ENCODE measurements at places on chromosomes 5 and 9.
A peak's percentile ranks its signal among the peaks of the same experiment; 100 is the strongest.

GRCh38 chr9:120868339-120868675, 8.7 kb downstream of the PHF19 start:
- no peak for DNase-seq

GRCh38 chr5:85760519-85760918, 857.2 kb upstream of the COX7C start:
- no peak for DNase-seq

- no peak for DNase-seq
Measured at GRCh38 chr5:134088994-134089560, 25.4 kb upstream of the TCF7 start.

- DNase-seq, result no peak
Measured at GRCh38 chr5:34728236-34728635, 72.1 kb downstream of the RAI14 start.

- DNase-seq, result no peak
Measured at GRCh38 chr9:77910194-77910621, 121.4 kb downstream of the GNAQ start.

GRCh38 chr5:150153957-150154617, 1.6 kb downstream of the PDGFRB start:
- no peak for DNase-seq

DNA sequence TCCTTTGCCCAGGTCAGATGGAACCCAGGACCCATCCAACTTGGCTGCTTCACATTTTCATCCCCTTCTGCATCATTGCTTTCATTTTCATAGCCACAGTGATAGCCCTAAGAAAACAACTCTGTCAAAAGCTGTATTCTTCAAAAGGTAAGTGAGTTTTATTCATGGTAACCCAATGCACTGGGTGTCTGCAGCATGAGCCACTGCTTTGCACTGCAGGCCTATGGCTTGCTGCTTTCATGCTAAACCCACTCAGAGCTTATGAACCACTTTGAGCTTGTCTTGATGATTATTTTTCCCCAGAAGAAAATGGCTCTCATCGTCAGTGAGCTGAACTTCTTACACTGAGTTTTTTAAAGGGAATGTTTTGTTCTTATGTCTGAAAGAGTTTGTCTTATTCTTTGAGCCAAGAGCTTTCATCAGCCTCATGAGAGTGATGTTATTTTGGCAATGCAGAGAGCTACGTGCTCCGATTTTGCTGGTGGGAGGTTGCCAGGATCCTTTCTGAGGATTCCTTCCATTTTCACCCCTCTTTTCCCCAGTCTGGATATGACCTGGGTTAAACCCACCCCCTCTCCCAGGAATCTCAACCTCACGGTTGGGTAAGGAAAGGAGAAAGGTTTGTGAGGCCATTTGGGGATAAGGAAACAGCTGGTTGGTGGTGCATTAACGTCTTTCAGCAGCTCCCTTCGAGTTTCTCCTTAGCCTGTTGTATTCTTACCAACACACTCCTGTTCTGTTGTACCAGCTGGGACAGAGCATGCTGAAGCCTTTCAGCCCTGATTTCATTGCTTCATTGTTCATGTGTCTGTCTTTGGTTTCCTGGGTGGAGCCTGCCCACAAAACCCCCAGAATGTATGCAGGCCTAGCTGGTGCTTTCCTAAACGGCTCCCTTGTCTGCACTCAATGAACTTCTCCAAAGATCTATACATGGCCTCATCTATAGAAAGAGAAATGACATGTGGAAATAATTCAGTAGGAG, 47.6 kb downstream of the PDCD1LG2 start:
- no peak for DNase-seq

DNA sequence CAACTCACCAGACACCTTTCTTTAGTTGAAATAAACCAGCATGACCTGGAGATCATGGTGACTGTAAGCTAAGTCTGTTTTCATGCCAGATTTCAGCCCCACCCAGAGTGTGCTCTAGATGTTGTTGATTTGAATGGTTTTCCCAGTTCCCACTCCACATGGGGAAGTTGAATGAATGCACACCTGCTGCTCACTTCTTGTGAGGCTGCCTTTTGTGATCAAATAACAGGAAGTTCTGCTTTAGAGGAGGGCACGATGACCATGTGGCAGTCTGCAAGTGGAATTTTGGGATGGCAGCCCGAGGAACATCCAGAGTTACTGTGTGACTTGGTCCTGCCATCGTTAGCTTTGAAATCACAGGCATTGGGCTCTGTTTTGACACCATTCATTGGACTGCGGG, 18.7 kb downstream of the SLC46A2 start:
- no peak for DNase-seq

DNA sequence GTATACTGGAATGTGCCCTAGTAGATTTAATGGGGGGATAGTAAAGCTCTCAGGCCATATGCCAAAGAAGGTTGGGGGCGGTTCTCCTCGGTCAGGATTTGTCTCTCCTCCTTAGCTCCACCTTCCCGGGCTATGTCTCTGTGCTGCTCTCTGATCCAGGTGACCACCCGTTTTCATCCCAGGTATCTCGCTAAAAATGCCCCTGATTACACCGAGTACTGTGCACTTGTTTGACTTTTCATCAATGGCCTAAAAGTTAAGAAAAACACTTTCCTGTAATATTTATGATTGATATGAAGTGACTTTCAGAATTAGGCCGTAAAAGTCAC, 724 bp downstream of the NDUFS6 start:
- DNase-seq, result no peak

- DNase-seq, result no peak
Measured at GRCh38 chr5:139739150-139739974, 56.2 kb upstream of the PSD2 start.

GRCh38 chr5:143693651-143694252, 118.2 kb upstream of the HMHB1 start:
- peak; percentile 44 for DNase-seq

GRCh38 chr5:54905942-54906537, 79.4 kb downstream of the ESM1 start:
- peak; percentile 34 for DNase-seq

DNA sequence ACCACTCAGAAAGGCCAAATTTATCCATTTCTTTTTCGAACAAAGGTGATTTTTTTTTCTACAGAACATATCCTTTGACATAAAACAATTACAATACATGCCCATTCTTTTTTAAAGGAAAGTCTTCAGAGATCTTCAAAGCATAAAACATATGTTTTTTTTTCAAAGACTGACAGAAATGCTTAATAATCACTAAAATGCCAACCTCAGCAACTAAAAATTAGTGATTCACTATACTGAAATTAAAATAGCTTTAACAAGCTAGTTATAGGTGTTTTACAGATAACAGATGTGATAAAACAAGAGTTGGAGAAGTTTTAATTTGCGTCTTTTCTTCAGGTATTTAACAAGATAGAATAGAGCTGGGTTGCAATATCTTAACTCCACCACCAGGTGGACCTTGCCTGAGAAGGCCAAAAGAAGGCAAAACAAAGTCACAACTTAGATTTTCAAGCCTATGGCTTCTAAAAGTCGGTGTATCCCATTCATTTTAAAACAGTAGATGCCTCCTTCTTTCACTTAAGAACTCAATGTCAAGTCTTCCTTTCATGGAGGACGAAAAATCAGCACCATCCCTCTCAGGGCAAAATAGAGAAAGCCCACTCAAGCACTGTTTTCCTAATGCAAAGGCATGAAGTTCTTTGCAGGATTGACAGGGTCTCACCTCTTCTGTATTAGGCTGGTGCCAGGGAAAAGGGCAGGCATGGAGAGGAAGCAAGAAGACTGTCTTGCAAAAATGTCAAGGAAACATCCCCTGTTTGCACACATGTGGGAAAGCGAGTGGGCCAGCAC, 31.1 kb upstream of the CPLX2 start:
- DNase-seq, result no peak

GRCh38 chr5:107764976-107765804, 94.5 kb upstream of the EFNA5 start:
- DNase-seq, result peak; percentile 36

GRCh38 chr9:117400171-117400570, 14.7 kb downstream of the ASTN2 start:
- no peak for DNase-seq

- no peak for DNase-seq
Measured at GRCh38 chr9:108994695-108995094, 18.6 kb downstream of the CTNNAL1 start.

DNA sequence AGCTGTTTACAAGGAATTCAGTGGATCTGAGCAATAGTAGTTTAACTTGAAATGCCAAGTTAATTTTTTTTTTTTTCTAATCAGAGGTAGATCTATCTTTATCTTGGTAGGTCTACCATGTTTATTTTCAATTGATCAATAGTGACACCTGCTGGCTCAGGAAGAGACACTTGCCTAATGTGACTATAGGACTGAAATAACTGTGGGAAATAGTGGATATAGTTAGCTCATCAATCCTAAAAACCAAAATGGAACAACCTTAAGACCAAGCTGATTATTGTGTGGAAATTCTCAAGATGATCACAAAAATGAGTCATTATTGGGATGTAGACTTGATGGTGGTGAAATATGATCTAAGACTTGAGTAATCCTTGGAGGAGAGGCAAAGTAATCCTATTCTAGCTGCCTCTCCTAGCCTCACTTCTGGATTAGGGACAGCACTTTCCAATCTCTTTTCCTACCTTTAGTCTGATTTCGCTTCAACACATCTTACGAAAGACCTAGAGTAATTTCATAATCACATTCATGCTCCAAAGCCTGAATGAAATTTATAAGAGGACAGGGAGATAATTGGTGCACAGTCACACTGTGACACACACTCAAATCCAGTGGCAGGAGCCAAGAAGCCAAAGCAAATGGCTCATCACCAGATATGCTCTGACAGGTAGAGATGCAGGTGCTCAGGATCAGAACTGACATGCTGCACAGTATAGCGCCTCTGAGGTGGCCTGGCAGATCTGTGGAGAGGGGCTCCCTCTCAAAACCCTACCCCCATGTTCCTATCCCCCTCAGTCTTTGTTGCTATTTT, 156.3 kb downstream of the HMHB1 start:
- DNase-seq, result peak; percentile 14

GRCh38 chr5:126138281-126138931, 284.8 kb upstream of the GRAMD2B start:
- peak; percentile 21 for DNase-seq

- DNase-seq, result no peak
Measured at GRCh38 chr5:153623124-153623523, 132.7 kb downstream of the GRIA1 start.

DNA sequence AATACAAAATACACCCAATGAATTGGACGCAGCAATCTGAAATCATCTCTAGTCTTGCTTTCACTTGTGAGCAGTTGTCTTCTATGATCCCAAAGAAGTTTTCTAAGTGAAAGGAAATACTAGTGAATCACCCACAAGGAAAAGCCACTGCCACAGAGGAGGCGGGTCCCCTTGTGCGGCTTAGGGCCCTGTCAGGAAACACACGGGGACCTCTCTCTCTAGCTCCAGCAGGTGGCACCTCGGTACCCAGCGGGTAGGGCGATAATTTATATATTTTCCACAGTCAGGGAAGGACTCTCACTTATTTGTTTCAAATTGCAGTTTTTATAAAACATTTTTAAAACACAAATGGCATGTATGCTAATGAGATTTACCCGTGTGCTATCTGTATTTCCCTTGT, 417.1 kb downstream of the KDM4C start:
- no peak for DNase-seq

DNA sequence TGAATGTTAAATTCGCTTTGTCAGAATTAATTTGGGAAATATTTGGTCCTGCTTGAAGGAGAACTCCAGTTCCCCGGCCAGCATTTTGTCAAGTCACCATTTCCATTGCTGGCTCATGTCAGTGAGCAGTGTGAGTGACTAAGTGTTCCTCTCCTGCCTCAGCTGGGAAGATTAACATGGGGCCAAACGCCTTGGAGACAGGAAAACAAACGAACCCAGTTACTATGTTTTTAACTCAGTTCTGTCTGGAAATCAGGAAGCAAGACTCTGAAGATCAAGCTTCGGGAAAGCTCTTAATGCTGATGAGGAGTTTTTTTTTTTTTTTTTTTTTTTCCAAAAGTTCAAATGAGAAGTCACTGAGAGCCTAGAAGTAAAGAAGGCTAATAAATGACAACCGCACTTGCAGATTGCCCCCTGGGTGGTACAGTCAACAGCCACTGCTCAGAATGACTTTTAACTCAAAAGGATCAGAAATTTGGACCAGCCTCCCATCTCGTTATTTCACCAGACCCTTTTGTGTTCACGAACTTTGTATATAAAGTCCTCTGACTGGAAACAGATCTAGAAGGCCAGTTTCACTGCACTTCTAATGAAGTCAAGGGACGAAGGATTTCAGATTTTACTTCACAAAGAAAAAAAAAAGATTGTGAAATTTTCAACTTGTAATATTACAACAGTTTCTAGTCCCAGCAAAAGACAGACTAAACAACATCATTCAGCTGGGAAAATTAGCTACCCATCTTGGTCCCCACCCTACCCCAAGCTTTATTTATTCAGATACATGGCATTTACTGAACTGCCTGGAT, 121.3 kb downstream of the LHFPL2 start:
- peak; percentile 53 for DNase-seq

GRCh38 chr9:116795821-116796220, 108.7 kb downstream of the TRIM32 start:
- no peak for DNase-seq

- DNase-seq, result peak; percentile 95
Measured at GRCh38 chr5:149641000-149641576, 59.8 kb downstream of the ARHGEF37 start.

DNA sequence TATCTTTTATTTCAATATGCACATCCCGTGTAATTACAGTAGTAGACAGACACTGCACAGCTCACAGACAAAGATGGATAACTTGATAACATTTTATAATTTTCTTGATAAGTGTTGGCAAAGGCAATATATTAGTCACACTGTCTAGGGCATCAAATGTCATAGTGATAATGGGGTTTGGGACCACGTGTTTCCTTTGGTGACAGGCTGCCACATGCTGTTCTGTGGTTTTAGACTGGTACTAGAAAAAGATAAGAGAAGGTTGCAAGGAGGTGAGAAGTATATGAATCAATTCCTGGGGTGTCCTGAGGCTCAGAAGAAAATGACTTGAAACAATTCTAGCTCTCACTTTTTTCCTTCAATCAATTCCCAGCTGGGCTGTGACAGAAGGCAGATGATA, 258.8 kb upstream of the CHD1 start:
- no peak for DNase-seq

- no peak for DNase-seq
Measured at GRCh38 chr5:157214861-157215513, 34.3 kb downstream of the ITK start.

DNA sequence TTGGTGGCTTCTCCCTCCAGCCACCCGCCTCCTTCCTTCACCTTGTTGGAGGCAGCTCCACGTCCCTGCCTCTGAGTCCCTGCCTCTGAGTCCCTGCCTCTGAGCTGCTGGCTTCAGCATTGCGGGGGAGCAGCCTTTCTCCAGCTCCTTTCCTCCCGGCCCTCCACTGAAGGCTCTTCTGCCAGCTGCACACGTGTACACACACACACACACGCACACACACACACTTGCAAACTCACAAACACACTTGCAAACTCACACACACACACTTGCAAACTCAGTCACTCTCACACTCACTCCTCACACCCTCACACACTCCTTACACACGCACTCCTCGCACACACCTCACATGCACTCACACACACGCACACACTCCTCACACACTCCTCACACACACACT, 45.1 kb downstream of the C9orf50 start:
- no peak for DNase-seq
